ENCODE measurements at places on chromosomes 1 and 21.

DNA sequence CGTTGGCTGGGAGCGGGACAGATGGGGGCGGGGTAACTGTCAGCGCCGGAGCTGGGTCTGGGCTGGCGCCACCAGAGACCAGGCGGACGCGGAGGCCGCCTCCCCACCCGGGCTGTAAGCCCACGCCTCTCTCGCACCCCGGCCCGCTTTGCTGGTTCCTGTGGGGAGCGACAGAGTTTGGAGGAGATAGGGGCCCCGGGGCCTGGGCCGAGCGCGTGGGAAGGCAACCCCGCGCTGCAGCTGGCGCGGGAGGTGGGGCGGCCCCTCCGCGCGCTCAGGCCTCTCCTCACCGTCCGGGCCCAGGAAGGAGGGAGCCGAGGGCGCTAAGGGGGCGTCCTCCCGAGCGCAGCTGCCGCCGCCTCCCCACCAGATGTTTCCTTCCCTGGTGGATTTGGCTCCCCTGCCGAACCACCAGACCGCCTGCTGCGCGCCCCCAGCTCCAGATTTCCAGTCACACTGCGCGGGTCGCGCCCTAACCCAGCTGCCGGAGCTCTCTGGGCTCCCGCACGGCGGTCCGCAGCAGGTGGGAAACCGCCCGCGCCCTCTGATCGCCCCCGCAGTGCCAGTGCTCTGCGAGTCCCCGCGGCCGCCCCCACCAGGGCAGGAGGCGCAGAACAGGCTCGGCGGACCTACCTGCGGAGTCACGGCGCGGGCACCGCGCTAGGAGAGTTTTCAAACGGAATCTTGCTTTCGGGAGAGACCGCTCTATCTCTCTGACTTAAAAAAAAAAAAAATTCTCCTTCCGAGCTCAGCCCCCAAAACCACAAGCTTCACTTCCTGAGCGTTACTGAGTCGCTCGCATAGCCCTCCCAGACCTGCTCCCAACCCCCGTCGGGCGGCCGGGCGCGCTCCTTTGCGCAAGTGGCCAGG lies 1.1 kb downstream of the GFI1 start:
- DNase-seq: peak; percentile 51

DNA sequence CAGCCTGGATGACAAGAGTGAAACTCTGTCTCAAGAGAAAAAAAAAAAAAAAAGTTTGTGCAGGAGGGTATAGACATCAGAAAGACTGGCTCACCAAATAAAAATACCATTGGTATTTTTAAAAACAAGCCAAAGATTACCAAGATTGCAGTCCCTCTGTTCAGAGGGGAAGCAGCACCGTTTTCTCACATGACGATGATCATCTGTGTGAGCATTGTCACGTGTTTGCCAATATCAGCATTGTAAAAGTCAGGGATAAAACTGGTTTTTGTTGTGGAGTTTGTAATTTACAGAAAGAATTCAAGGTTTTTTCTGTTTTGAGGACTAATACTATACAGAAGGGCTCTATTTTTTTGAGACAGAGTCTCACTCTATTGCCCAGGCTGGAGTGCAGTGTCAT lies 26.5 kb downstream of the ZNF362 start:
- no peak for DNase-seq

DNA sequence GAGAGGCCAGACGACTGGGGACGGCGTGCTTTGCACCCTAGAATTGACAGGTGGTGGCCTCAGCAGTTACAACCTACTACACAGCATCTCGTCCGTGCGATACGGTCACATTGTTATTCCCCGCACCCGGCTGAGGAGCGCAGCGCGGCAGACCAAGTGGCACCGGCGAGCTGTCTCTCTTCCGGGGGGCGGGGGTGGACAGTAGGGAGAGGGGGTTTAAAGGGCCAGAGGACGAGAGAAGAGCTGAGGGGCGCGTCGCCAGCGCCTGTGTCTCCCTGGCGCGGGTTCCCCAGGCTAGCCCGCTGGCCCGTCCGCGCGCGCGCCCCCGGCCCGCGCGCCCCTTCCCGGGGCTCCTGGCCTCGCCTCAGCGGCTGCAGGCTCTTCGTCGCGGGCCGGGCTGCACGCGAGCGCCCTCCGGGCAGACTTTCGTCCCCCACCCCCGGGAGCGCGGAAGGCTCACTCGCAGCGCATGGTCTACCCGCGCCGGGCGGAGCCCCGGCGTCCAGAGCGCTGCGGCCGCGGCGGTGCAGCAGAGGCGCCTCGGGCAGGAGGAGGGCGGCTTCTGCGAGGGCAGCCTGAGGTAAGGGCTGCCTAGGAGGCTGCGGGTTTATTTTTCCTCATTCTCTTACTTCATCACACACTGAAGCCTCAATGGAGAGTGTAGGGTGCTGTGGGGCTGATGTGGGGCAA lies at the start of gene PDE4B:
TSS of gene PDE4B (plus strand) at position 227 of the 690 bp plus-strand sequence.
- DNase-seq: peak; percentile 38

GRCh38 chr1:188281921-188282320 lies 1453.2 kb downstream of the PLA2G4A start:
- no peak for DNase-seq

GRCh38 chr1:13780780-13781179 lies 80.8 kb downstream of the PRDM2 start:
- DNase-seq: no peak

- DNase-seq: no peak
Measured at GRCh38 chr1:15469361-15469760, 6.5 kb upstream of the CELA2B start.

DNA sequence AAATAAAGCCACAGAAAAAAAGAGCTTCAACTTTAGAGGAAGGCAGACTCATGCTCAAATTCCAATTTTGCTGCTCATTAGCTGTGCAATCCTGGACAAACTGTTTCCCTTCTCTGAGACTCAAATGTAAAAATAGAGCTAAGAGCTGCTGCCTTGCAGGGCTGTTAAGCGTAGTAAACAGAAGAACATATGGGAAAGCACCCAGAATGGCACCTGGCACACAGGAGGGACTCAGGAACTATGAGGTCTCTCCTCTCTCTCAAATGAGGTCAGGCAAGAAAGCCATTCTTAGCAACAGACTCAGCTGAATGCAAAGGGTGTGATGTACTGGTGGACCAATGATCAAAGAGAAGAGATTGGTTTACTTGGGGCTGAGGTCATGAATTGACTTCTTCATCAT lies 61.3 kb downstream of the TRABD2B start:
- DNase-seq: no peak

DNA sequence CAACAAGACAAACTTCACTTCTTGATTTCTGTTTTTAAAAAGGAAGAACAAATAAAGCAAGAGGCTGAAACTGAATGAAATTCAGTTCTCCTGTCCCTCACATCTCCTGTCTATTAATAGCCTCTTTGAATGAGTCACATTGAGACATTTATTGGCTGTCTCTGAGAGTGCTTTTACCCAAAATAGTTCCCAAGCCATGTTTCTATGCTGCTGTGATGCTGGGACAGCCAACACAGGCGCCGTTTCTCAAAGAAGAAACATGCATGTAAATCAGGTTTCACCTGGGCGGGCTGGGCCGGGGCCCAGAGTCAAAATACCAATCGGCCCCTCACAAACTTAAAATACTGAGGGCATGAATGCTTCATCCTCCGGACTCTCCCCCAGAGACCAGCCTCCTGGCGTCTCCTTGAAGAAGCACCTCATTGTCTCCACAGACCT lies 105.2 kb downstream of the EDEM3 start:
- DNase-seq: no peak

GRCh38 chr1:180131510-180131909 lies 23.2 kb upstream of the QSOX1 start:
- no peak for DNase-seq

GRCh38 chr21:41651830-41652229 lies 115.0 kb downstream of the RIPK4 start:
- no peak for DNase-seq

- DNase-seq: no peak
Measured at GRCh38 chr1:155794605-155795245, 62.3 kb downstream of the GON4L start.

GRCh38 chr1:167756730-167757405 lies 35.1 kb downstream of the MPZL1 start:
- DNase-seq: no peak

GRCh38 chr1:18475234-18475905 lies 5.4 kb upstream of the KLHDC7A start:
- no peak for DNase-seq

DNA sequence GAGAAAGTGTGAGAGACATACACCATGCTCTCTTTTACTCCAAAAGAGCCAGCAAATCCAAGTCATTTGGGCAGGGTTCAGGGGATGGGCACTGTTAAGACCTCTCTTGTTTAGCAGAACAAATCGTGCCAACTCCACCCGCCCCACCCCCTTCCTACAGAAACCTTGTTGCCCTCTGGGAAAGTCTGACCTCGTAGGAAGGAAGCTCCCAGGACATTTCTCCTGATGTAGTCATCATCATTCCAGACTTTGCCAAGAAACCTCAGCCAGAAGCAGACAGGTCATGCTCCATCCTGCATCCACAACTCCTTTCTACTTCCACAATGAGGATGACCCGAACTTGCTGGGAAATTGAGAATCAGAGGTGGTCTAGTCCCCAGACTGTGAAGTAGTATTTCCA lies 57.7 kb downstream of the UBE2T start:
- no peak for DNase-seq

DNA sequence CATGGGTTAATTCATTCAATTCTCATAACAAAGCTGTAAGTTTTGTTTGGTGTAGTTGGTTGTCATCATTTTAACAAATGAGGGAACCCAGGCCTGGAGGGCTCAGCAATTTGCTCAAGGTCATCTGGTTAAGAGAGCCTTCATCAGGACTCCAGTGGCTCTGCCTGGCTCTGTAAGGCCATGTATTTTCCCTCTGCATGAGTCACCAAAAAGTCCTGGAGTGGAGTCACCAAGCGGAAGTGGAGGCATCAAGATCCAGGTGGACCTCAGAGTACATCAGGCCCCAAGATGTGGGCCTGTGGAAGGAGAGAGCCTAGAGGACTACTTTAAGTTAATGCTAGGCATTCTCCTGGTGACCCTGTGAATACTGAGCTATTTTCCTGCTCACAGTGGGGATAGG lies 30.0 kb upstream of the RBM15 start:
- DNase-seq: no peak

DNA sequence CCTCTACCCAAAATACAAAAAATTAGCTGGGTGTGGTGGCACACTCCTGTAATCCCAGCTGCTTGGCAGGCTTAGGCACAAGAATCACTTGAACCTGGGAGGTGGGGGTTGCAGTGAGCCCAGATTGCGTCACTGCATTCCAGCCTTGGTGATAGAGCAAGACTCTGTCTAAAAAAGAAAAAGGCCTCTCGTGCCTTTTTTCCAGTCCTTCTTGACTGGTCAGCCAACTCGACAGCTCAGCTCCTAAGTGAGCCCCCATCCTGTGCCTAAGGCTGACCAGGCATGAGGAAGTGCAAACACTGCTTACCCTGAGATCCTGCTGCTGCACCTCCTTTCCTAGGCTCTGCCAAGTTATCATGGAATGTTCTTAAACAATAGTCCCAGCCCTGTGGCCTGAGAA lies 10.1 kb upstream of the PROK1 start:
- DNase-seq: no peak

DNA sequence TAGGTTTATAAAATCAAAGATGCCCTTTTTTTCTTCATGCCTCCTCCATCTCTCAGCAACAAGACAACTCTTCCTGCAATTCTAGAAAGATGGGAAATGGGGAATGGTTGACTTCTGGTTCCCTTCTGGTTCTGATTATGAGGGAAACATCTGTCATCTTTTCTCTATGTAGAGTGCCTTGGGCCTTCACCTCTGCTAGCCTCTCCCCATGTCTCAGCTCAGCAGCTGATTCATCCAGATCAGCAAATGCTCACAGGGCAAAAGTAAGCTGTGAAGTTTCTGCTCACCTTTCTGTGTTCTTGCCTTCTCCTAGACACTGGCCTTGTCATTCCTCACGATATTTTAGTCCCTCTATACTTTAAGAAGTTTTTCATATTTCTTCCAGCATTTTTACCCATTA lies 17.8 kb upstream of the BECN2 start:
- no peak for DNase-seq

DNA sequence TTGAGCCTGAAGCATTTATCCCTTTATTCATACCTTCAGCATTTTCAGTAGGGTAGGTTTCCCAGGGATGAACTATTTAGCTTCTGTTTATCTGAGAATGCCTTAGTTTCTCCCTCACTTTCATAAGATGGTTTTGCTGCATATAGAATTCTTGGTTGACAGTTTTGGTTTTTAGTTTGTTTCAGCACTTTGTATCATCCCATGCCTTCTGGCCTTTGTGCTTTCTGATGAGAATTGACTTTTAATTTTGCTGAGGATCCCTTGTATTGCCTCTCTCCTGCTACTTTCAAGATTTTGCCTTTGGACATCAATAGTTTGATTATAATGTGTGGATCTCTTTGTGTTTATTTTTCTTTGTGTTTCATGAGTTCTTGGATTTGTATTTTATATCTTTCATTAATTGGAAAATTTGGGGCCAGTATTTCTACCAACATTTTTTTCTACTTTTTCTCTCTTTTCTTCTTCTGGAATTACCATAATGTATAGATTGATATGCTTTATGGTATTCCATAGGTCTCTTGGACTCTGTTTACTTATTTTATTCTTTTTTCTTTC lies 236.6 kb downstream of the LBR start:
- DNase-seq: no peak

GRCh38 chr1:169013821-169014220 lies 92.7 kb upstream of the ATP1B1 start:
- no peak for DNase-seq

GRCh38 chr1:1122078-1122811 lies 6.4 kb upstream of the C1orf159 start:
- peak; percentile 88 for DNase-seq
